ENCODE measurements at places on chromosomes 4 and X.

- DNase-seq: peak; percentile 36
These were observed 450 bp downstream of the ACSL1 start for GRCh38 chr4:184825141-184825895.

DNA sequence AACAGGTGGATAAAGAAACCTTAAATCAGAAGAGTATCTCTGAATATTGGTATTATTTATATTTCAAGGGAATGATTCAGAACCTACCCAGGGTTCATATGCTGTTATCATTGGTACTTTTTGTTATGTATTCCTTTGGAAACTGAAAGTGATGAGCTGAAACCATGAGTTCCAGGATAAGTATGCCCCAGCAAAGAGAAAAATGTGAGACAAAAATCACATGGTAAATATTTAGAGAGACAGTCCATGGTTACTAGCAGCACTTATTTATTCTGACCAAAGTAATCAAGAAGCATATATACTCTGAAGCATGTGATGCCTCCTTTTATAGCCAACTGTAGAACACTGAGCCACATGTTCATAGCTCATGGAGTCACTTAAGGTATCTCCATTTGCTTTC is 277.7 kb downstream of the ARAP2 start:
- DNase-seq: no peak

DNA sequence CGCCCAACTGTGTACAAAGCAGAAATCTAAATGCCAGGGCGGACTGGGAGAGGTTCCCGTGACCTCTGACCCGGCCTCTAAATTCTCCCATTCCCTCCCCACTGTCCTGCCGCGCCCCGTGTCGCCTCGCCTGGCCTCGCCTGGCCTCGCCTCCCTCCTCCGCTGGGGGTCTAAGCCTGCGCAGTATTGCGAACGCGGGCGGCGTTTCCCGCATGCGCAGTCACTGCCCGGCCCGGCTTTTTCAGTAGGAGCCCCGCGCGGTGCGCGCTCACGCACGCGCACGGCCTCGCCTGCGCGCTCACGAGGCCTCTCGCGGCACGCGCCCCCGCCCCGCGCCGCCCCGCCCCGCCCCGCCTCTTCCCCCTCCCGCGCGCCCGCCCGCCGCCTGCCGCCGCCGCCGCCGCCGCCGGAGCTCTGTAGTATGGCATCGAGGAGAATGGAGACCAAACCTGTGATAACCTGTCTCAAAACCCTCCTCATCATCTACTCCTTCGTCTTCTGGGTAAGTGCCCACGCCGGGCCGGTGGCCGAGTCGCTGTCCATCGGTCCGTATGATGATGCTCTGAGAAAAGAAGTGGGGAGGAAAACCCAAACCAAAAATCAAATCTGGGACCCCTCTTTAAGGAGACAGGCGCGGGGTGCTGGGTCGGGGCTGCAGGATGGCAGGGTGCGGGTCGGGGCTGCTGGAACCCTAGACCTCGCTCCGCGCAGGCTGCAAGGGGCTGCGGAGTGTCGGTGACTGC is at the start of gene TSPAN7:
Gene TSPAN7 (plus strand): TSS at position 417 of the 743 bp plus-strand sequence. CDS start 5 bp downstream, at position 422.
- peak; percentile 70 for DNase-seq

DNA sequence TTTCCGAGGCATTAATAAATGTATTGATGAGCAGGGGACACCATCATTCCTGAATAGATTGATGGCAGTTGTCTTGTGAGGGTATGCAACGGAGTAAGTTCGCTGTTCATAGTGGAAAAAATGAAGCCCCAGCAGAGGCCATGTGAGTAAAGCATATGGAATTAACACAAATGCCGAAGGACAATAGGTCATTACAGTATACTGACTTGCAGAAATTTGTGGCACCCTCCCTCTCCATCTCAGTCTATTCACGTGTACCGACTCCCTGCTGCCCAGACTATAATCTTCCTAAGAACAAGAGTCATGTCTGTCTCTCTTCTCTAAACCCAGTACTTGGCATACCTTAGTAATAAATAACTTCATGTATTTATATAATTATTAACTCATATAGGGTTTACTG is 47.1 kb upstream of the PCDH10 start:
- no peak for DNase-seq

DNA sequence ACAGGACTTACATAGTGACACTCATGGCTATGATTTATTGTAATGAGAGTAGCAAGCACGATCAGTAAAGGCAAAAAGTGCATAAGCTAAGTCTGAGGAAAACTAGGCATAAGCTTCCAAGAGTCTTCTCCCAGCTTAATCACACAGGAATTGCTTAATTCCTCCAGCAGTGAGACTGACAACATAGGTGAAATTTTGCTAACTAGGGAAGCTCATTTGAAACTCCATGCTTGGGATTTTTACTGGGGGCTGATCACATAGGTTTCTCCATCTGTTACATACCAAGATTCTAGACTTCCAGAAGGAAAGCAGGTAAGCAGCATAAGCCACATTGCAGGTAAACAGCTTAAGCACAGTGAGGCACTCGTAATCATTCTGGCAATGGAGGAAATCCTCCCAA is 71.8 kb upstream of the FHDC1 start:
- no peak for DNase-seq

- no peak for DNase-seq
These were observed 1.0 kb downstream of the RPL36A start for GRCh38 chrX:101391831-101392230.

- DNase-seq: peak; percentile 43
These were observed 71.7 kb downstream of the YIPF6 start for GRCh38 chrX:68570598-68570997.

Measured in RPMI7951 (cell line).